Progenitor cell of endocrine pancreas (in vitro differentiated cells): ENCODE measurements at places on chromosomes 6 and 20. TPM values are rescaled to one million over a fixed set of nuclear protein-coding genes. Genes with fewer than 3 reads are reported as not detected.
A peak's percentile ranks its signal among the peaks of the same experiment; 100 is the strongest.

- H3K36me3 ChIP-seq = no peaks in the 10 kb centered on the region
- peaks cover 8% of the 10 kb centered on the region for H3K4me1 ChIP-seq
- no peaks in the 10 kb centered on the region for H3K27me3 ChIP-seq
- no peak for DNase-seq
- no peak overlapping the region for H3K4me3 ChIP-seq
Observed at GRCh38 chr6:138726066-138726756, 47.4 kb upstream of the CCDC28A start.

DNA sequence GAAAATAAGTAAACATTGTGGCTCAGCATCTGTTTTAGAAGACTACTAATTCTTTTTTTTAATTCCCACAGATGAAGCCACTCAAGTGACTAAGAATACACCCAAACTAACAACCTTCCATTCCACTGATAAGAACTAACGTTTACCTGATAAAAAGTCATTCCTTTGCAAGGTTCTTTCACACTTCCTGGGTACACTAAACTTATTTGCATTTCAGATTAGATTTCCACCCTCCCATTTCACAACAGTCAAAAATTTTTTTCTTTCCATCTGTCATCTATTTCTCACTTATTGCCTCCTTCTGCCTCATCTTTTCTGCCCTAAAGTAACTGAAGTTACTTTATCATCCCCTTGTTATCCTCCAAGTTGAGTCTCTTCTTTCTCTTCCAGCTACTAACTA, 20.3 kb downstream of the MBOAT1 start:
- H3K4me3 ChIP-seq = no peak overlapping the region
- H3K4me1 ChIP-seq = peaks cover 4% of the 10 kb centered on the region
- no peak overlapping the region for H3K27ac ChIP-seq
- H3K27me3 ChIP-seq = no peaks in the 10 kb centered on the region
- no peak for DNase-seq

GRCh38 chr6:112235956-112236355, 18.4 kb downstream of the LAMA4 start:
- no peak for DNase-seq
- H3K27me3 ChIP-seq = no peaks in the 10 kb centered on the region
- no peaks in the 10 kb centered on the region for H3K36me3 ChIP-seq
- H3K4me3 ChIP-seq = no peak overlapping the region

- H3K4me3 ChIP-seq = no peak overlapping the region
- peaks cover 8% of the 10 kb centered on the region for H3K4me1 ChIP-seq
- no peaks in the 10 kb centered on the region for H3K27me3 ChIP-seq
- H3K27ac ChIP-seq = peak overlapping the region; percentile 54
Observed at GRCh38 chr6:53634184-53634631, 31.3 kb downstream of the KLHL31 start.

Gene WFDC12
- not detected in 2 replicates for total RNA-seq

Gene OPRM1
- total RNA-seq = not detected in 2 replicates
